ENCODE measurements at places on chromosomes 11 and 22.

GRCh38 chr11:64803846-64804345 is 882 bp upstream of the MAP4K2 start:
- DNase-seq = no peak

DNA sequence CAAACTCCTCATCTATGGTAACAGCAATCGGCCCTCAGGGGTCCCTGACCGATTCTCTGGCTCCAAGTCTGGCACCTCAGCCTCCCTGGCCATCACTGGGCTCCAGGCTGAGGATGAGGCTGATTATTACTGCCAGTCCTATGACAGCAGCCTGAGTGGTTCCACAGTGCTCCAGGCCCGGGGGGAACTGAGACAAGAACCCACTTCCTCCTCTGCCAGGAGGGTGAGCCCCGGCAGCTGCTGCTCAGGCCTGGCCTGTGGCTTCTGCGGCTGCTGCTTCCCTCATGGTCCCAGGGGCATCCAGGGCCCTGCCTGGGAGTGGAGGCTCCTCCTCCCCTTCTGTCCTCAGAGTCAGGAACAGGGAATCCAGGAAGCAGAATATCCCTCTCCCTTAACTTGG is 98.4 kb downstream of the ZNF280B start:
- peak; percentile 12 for DNase-seq

DNA sequence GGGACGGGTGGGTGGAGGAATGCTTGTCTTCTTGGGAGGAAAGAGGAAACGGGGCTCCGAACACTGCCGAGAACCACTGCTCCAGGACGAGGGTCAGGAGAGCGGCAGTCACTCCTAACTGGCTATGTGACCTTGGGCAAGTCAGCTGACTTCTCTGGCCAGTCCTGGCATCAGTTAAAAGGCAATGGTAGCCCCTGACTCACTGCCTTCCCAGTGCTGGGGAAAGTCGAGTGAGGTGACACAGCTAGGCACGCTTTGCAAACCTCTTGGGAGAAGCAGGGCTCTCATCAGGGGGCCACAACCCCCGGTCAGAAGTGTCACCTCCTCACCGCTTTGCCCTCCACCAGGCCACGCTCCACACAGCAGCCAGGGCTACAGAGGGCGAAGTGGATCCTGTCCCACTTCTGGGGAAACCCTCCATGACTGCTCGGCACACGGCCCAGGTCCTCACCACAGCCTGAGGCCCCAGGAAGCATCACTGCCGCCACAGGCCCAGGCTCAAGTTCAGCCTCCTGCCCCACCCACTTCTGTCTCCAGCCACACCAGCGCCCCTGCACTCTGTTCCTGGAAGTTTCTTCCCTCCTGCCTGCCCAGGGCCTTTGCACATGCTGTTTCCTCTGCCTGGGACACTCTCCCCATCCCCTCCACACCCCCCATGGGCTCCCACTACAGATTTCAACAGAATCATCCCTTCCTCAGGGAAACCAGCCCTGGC is 16.3 kb downstream of the IL2RB start:
- DNase-seq = no peak

DNA sequence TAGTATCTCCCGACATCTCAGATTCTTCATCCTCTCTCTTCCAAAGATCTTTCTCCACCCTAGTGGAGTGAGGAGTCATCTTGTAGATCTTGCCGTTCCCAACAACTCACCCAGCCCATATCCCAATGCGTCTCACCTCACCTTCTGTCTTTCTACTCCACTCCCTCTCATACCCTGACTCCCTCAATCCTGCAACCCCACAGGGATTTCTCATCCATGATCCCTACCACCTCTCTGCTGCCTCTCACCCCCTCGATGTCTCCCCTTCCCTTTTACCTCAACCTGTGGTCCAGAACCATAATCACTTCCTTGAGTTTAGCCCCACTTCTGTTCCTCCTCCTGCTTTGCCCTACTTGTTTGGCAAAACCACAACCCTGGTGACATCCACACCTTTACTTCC is 41.7 kb downstream of the OTOG start:
- DNase-seq = no peak

DNA sequence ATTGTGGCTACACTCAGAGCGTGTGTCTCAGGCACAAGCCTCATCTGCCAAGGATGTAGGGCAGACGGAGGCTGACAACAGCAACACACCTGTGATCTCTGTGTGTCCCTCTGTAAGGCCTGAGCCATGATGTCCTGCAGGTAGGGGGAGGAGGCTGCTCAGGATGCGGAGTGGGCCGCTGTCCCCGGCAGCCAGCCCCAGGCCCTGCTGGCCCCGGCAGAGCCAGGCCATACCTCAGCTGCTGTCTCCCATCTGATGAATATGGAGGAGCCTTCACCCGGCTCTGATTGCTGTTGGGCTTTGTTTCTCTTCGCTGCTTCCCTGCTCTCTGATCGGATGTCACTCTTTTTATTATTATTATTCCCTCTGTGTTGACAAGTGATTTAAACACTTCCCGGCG is 83.6 kb upstream of the NCAM1 start:
- DNase-seq = no peak

DNA sequence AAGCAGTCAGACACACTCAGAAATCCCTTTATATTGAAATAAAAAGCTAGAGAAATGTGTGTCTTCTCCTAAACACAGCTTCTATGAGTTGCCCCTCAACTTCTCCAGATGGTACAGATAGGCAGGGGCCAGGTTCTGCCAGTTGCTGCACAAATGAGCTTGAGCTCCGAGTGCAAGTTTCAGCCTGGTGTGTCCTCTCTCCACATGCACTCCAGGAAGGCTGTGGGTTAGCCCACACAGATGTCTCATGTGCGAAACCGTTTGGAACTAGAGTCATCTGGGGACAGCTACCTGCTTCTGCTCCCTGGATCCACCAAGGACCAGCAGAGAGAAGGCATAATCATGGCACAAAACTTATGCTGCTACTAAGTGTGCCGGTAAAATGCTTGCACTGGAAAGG is 812.6 kb downstream of the OPCML start:
- no peak for DNase-seq

- peak; percentile 30 for DNase-seq
These were observed 5.4 kb downstream of the TNRC6B start for GRCh38 chr22:40183029-40183581.

GRCh38 chr11:76856106-76856505 is 4.6 kb upstream of the ACER3 start:
- no peak for DNase-seq

- DNase-seq = no peak
These were observed 144.5 kb downstream of the SPON1 start for GRCh38 chr11:14107050-14107430.

GRCh38 chr11:62472063-62472884 is 53.4 kb downstream of the SCGB1A1 start:
- DNase-seq = peak; percentile 56

DNA sequence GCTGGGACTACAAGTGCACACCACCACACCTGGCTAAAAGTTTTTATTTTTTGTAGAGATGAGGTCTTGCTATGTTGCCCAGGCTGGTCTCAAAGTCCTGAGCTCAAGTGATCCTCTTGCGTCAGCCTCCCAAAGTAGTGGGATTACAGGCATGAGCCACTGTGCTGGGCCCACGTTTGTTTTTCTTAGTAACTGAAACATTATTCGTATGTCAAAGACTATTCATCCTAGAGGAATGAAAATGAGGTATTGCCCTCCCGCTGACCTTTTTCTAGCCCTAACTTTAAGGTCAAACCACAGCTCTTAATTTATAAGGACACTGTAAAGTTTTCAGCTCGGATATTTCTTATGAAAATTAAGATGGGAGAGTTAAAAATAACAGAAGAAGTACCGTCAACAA is 33.2 kb upstream of the PAX6 start:
- DNase-seq = no peak

DNA sequence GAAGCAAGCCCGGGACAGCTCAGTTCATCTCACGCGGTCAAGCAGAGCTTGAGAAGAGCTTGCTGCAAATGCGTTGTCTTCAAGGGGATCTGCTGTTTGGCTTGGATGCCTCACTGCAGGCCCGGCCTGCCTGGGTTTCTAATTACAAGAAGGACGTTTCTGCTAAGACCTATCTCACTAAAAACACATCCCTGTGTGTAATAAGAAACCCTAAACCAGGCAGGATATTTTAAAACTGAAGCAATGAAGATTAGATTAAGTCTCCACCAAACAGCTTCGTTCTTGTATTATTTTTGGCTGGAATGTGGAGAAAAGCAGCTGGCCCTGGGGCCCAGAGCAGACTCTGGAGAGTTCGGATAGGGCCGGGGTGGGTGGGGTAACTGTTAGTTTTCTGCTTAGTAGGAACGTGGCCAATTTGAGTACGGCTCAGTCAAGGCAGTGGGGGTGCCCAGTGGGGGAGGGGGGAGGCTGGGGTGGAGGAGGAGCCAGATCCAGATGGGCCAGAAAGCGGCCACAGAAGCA is 6.0 kb downstream of the PKNOX2 start:
- DNase-seq = no peak

- DNase-seq = peak; percentile 69
These were observed 22.7 kb upstream of the C1QTNF4 start for GRCh38 chr11:47616726-47617416.

DNA sequence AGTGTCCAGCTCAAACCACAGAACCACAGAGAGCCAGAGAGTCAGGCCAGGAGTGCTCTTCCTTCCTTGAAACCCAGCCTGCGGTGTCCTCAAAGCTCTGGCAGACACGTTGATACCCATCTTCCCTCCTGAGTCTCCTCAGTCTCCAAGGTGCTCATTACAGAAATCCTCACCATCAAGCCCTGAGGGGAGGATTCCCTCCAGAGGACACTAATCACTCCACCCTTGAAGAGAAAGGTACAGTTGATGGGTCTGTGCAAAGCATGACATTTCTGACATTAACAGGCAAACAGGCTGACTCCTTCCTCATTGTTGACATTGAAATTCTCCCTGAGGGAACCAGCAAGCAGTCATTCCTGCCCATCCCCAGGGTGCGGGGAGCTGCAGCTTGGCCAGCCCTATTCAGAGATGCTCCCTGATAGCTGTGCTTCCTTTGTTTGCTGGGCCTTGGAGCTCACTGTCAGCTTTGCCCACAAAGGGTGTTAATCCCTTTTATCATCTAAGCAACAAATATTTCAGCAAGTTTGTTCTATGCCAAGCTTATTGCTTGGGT is 101.7 kb upstream of the CSNK2A3 start:
- no peak for DNase-seq

- no peak for DNase-seq
These were observed 6.7 kb upstream of the GRIA4 start for GRCh38 chr11:105603156-105603555.

DNA sequence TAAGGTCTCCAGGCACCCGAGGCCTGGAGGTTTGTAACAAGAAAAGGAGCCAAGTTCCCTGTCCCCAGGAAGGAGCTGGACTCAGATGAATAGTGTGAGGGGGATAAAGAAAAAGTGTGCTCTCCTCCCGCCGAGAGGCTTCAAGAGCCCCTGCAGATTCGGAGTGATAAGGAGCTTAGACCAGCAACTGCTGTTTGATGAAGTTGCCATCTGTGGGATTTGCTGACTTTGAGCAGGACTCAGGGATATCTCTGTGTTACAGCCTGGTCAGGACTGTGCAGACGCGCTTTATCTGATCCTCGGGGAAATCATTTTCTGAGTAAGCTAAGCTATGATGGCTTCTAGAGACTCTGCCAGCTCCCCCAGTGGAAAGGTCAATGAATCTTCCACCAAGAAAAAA is 1017.0 kb downstream of the TBC1D22A start:
- no peak for DNase-seq

DNA sequence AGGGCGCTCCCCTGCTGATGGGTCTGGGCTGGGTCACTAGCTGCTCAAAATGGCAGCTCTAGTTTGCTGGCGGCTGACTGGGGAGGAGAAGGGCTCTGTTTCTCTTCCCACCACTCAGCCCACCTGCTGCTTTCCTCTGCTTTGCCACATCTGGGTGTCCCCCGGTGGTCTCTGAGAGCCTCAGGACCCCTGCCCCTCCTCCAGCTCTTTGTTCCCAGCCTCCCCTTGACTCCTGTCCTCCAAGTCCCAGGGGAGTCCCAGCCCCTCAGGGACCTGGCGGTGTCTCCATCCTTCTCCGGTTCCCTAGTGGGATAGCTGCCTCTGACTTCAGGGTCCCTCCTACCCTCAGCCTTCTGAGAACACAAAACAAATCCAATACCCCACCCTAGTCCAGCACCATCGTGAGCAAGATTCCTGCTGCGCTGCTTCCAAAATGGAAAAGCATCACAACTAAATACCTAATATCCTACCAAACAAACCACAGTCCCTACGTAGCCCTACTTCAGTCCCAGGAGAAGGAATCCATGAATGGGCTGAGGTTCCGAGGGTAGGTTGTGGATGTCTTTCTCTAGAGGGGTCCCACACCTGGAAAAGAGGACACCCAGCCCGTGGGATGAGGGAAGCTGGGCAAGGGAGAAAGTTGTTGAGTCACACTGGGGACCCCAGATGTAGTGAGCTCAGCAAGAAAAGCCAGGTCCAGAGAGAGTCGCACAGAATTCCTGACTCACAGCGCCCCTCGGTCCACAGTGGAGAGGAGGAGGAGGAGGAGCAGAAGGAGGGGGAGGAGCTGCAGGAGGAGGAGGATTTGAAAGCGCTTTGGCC is 45.0 kb upstream of the NNMT start:
- no peak for DNase-seq

GRCh38 chr22:21876486-21877176 is 9.2 kb upstream of the MAPK1 start:
- no peak for DNase-seq

DNA sequence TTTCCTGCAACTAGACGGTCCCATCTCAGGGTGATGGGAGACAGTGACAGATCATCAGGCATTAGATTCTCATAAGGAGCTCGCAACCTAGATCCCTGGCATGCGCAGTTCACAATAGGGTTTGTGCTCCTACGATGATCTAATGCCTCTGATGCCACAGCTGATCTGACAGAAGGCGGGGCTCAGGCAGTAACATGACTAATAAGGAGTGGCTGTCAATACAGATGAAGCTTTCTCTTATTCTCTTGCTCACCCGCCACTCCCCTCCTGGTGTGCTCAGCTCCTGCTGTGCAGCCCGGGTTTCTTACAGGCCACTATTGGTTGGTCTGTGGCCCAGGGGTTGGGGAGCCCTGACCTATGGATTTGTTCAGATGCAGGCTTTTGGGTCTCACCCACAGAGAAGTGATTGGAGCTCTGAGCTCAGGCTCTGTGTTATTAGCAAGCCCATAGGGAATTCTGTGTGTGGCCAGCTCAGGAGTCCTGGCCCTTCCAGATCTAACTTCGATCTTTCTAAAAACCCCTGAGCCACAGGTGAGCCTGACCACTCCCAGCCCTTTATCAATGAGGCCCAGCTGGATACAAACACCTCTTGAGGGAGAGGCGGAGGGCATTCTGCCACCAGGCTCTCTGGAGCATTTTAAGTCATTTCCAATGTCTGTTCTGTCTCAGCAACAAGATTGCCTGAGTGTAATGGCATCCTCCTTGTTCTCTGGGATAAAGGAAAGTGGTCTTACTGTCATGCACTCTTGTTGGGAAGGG is 351.8 kb downstream of the BUD13 start:
- DNase-seq = no peak

DNA sequence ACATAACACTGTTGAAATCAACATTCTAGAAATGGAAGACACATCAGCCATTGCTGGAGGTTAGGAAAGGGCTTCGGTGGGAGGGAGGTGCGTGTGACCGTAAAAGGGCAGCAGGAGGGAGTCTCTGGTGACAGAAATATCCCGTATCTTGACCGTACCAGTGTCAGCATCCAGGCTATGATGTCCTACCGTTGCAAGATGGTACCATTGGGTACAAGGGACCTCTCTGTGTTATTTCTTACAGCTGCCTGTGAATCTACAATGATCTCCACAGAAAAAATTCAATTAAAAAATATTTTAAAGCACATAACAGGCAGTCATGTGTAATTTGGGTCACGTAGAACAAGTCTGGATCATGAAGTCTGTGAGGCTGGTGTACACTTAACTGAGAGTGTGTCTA is 27.4 kb upstream of the SEPTIN5 start:
- DNase-seq = no peak

GRCh38 chr11:112290493-112290850 is 29.8 kb upstream of the PLET1 start:
- no peak for DNase-seq
